ENCODE measurements at places on chromosomes 4 and X.

DNA sequence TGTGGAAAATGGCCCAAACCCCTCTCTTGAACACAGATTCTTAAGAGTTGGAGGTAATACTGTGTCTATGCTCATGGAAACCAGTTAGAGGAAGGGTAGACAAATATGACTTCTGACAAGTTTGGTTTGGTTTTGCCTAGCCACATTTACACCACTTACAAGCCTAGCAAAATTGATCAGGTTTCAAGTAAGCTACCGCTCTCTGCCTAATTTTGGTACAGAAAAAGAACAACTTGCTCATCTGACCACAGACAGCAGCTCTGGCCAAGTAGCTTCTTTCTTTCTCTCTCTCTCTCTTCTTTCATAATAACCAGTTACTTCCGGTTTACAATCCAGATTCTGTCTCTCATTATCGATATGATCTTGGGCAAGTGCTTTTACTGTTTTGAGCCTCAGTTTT, 260.0 kb downstream of the GLUD2 start:
- DNase-seq, result no peak

GRCh38 chr4:37367901-37368300, 123.4 kb downstream of the NWD2 start:
- no peak for DNase-seq

DNA sequence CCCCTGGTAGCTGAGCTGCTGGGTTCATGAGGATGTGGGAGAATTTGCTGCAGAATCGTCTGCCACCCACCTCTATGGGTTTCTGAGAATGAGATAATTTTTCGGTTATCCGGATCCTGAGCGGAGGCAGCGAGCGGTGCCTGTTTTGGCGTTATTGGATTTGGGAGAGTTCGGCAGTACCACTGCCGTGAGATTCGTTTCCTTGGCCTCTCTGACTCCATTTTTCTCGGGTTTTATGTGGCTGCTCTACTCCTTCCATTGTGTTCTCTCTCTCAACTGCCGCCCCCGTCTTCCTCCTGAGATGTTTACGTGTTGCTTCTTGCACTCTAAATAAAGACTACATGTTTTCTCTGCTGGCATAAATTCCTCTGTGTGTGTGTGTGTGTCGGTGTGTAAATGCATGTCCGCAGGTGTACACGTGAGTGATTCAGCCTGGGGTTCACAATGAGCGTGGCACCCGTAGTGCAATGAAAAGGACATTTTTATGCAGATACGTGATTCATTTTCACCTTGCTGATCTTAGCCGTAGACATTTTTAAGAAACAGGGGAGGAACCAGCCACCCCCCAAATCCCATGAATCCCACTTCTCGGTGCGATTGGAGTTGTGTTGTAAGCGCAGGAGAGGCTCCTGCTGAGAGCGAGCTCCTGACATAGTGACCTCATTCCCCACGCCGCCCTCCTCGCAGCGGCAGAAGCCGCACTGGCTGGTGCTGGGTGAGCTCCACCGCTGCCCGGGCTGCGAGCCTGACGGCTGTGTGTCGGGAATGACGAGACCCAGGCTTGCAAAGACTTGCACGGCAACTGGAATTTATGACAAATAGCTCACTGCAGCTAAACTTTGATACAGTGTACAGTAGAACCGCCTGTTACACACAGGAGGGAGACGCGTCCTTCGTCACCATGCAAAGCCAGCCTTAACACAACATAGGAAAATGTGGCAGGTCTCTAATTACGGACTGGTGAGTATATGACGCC, 82.2 kb downstream of the STOX2 start:
- DNase-seq, result no peak

DNA sequence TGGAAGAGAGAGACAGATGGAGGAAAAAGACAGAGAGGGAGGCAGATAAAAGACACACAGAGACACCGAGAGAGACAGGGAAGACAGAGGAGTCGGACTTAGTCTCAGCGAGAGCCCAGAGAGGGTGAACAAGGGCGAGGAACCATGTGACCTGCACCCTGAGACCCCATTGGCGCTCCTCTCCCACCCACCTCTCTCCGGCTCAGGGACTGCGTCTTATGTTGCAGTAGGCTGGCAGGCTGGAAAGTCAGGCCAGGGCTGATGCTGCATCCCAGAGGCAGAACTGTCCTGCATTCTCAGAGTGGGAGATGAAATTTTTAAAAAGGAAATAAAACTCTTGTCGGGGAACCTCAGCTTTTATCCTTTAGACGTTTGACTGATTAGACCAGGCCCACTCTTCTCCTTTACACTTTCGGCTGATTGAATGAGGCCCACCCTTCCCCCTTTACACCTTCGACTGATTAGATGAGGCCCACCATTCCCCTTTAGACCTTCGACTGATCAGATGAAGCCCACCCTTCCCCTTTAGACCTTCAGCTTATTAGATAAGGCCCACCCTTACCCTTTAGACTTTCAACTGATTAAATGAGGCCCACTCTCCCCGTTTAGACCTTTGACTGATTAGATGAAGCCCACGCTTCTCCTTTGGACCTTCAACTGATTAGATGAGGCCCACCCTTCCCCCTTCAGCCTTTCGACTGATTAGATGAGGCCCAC, 29.5 kb upstream of the IL3RA start:
- DNase-seq, result no peak

DNA sequence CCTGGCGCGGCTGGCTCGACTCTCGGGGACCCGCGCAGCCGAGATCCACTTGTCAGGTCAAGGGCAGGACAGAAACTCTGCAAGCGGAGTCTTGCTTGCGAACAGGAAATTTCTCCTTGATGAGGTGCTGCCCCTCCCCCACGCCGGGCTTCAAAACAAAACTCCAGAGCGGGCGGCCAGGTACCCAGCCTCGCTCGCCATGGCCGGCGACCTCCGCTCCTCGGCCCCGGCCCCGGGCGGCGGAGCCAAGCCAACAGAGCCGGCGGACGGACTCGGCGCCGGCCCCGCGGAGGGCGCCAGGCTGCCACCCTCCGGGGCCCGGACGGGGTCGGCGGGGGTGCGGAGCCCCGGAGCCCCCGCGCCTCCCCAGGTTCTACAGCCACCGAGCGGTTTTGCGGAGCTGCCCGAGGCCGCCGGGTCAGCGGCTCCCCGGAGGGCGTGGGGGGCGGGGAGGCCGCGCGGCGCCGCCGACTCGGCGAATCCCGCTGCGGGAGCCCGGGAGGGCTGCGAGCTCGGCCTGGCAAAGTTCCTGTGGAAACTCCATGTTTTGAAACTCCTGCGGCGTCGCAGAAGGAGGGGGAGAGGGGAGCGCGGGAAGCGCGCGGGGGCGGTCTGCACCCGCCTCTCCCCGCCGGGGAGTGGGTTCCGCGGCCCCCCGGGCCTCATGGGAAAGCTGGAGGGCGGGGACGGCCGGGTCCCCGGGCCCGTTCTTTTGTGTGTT, 11.7 kb upstream of the BCOR start:
- peak; percentile 69 for DNase-seq

DNA sequence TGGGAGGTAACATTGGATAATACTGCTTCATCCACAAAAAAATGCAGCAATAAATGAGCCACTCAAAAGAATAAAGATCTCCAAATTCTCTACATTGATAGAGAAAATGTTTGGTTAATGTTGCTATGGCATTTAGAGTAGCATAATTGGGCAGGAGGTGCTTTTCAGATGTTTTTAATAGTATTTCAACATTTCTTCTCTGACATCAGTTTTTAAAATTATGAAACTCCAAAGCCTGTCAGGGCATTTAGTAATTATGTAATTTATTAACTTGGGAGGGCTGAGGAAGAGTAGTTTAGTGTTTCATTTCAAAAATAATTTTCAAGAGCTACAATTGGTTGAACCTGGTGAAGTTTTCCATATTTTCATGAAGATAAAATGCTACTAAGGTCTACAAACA, 211.3 kb upstream of the INTU start:
- DNase-seq, result no peak

DNA sequence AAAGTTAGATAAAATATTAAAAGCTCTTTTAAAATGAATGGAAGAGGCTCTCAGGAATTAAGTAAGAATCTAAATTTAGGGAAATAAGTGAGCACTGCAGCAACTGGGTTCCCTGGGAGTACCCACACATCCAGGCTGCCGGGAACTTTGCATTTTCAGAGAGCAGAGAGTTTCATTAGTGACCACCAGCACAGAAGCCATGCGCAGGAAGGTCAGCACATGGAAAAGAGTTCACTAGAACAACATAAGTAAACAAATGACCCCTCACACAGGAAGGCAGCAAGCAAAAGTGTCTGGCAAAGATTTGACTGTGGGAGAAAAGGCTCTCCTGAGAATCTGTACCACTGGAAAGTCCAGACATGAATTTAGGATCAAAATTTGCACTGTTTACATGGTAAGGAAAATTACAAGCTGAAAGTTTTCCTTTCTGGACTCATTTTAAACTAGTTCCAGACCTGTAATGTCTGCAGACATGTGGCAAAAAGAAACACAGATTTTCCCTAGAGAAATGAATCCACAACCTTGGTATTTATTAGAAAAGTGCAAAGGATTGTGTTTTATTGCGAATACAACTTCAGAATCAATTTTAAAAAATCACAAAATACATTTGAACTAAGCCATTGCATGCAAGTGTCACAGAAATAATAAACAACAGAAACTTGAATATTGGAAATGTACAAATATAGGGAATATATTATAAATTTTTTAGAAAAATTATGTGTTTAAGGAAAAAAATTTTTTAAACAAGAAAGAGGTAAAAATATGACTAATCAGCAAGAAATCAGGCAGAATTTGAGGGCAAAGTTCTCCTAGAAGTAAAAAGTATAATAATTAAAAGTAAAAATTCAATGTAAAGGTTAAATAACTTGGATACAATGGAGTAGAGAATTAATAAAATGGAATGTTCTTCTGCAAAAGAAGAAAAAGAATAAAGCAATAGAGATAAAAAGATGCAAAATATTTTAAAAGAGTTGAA, 18.4 kb upstream of the MYOZ2 start:
- no peak for DNase-seq

- DNase-seq, result no peak
These were observed 46.8 kb downstream of the HTRA3 start for GRCh38 chr4:8316251-8316771.

- no peak for DNase-seq
These were observed 2365.5 kb downstream of the PCDH7 start for GRCh38 chr4:33085709-33086108.

- no peak for DNase-seq
These were observed 200.6 kb downstream of the APBB2 start for GRCh38 chr4:41013746-41014145.

GRCh38 chr4:24070117-24070516, 180.3 kb upstream of the PPARGC1A start:
- DNase-seq, result no peak

GRCh38 chr4:65580551-65580950, 89.7 kb downstream of the EPHA5 start:
- DNase-seq, result no peak

GRCh38 chr4:84956014-84956413, 10.5 kb downstream of the WDFY3 start:
- DNase-seq, result no peak

GRCh38 chr4:4358093-4358854, 28.6 kb upstream of the NSG1 start:
- DNase-seq, result no peak

- DNase-seq, result no peak
These were observed 115.9 kb downstream of the CPZ start for GRCh38 chr4:8708401-8709021.

DNA sequence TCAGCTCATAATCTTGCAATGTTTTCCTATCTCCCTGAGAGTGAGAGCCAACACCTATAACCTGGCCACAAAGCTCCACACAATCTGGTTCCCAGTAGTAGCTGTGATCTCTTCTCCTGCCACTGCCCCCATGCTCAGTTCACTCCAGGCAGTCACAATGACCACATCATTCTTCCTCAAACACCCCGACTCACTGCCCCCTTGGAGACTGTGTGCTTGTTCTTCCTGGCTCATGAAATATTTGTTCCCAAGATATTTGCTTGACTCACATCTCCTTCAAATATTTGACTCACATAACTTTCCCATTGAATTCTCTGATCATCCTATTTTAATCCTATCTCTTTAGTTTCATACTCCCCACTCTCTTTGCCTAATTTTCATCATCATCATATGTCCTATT, 173.7 kb downstream of the AREG start:
- no peak for DNase-seq

Data from hematopoietic multipotent progenitor cell treated with erythropoietin and hydrocortisone succinate and interleukin-3 and kit ligand, for 6 days (in vitro differentiated cells).